ENCODE measurements at places on chromosomes 11 and 22.

- no peaks in the 10 kb centered on the region for H3K4me1 ChIP-seq
- H3K27ac ChIP-seq: no peak overlapping the region
- no peaks in the 10 kb centered on the region for H3K27me3 ChIP-seq
- no peak overlapping the region for H3K4me3 ChIP-seq
- no peaks in the 10 kb centered on the region for H3K36me3 ChIP-seq
These were observed 179.6 kb downstream of the BLID start for GRCh38 chr11:121936370-121936769.

DNA sequence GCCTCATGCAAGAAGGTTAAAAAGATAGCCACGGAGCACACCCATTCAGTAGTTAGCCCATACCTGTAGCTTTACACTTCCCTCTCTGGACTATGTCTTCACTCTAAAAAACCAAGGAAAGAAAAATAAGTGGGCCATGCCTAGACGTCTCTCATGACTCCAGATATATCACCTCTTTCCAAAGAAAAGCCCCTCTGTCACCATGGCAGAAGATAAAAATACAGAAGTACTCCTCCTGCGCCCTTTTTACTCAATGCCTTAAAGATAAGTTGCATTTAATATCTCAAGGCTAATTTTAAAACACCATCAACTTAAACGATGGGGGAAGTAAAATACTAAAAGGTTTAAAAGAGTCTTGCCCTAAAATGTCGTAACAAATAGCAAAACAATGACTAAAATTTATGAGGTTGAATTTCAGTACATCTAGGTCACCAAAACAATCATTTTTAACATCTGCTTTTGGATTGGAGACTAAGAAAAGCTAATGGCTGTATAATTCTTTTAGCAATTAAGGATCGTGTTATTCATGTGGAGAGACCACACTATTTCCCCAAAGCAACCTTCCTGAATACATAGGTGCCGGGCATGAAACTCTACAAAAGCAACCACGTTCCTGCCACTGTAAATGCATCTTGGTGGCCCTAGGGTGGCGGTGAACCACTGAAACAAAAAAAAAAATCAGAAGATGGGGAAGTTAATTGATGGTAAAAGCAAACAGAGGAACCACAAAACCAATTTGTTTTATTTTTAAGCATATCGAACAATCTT lies 46.0 kb downstream of the CELF1 start:
- H3K36me3 ChIP-seq: no peaks in the 10 kb centered on the region
- no peak for DNase-seq
- H3K27ac ChIP-seq: peak overlapping the region; percentile 22
- peaks cover 86% of the 10 kb centered on the region for H3K4me1 ChIP-seq
- no peaks in the 10 kb centered on the region for H3K27me3 ChIP-seq

GRCh38 chr11:119472856-119473222 lies 49.9 kb upstream of the THY1 start:
- H3K4me1 ChIP-seq: peaks cover 8% of the 10 kb centered on the region
- no peak overlapping the region for H3K4me3 ChIP-seq
- H3K27me3 ChIP-seq: no peaks in the 10 kb centered on the region
- no peaks in the 10 kb centered on the region for H3K36me3 ChIP-seq

DNA sequence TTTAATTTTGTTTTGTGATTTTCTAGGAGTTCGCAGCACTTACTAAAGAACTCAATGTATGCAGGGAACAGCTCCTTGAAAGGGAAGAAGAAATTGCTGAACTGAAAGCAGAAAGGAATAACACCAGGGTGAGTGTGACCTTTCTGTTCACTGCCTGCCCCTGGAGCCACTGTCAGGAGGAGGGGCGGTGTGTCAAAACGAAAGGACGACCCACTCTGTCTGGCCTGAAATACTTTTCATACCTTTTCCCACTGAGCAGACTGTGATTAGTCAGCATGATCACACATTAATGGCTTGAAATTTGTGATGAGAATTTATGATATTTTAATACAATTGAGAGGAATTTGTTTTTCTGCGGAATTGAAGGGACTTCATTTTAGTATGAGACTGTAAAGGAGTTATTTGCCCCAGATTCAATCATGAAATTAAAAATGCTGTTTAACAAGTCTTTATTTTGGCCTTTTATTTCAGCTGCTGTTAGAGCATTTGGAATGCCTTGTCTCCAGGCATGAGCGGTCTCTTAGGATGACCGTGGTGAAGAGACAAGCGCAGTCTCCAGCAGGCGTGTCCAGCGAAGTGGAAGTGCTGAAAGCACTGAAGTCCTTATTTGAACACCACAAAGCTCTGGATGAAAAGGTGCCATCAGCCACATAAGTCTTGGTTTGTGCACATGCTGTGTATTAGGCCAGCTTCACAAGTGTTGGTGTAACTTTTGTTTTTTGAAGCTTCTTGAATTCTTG lies 54.1 kb downstream of the PPFIA1 start:
- H3K4me1 ChIP-seq: peaks cover 61% of the 10 kb centered on the region
- no peak overlapping the region for H3K27ac ChIP-seq
- DNase-seq: no peak
- no peaks in the 10 kb centered on the region for H3K27me3 ChIP-seq
- H3K36me3 ChIP-seq: peaks cover 99% of the 10 kb centered on the region

GRCh38 chr22:36443198-36443770 lies 38.2 kb downstream of the TXN2 start:
- peaks cover 51% of the 10 kb centered on the region for H3K4me1 ChIP-seq
- H3K27ac ChIP-seq: peak overlapping the region; percentile 95
- H3K36me3 ChIP-seq: no peaks in the 10 kb centered on the region
- DNase-seq: no peak

DNA sequence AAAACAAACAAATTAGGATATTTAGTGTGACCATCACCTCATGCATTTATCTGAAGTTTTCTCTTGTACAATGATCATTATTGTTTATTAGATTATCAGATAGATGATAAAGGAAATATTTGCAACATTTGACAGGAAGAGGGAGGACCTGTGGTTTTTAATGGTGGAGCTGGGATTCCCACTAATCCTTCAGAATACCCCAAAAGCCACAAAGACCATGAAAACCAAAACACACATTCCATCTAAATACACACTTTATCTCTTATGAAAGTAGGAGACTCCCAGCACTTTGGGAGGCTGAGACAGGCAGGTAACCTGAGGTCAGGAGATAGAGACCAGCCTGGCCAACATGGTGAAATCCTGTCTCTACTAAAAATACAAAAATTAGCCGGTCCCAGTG lies 7.6 kb upstream of the NDUFV1 start:
- H3K27ac ChIP-seq: no peak overlapping the region
- peaks cover 10% of the 10 kb centered on the region for H3K4me1 ChIP-seq
- no peak overlapping the region for H3K4me3 ChIP-seq
- no peaks in the 10 kb centered on the region for H3K36me3 ChIP-seq
- H3K27me3 ChIP-seq: no peaks in the 10 kb centered on the region

- H3K27me3 ChIP-seq: no peaks in the 10 kb centered on the region
- DNase-seq: no peak
- no peak overlapping the region for H3K27ac ChIP-seq
- no peak overlapping the region for H3K4me3 ChIP-seq
- H3K4me1 ChIP-seq: no peaks in the 10 kb centered on the region
These were observed 20.1 kb upstream of the MRGPRX2 start for GRCh38 chr11:19080579-19080993.

DNA sequence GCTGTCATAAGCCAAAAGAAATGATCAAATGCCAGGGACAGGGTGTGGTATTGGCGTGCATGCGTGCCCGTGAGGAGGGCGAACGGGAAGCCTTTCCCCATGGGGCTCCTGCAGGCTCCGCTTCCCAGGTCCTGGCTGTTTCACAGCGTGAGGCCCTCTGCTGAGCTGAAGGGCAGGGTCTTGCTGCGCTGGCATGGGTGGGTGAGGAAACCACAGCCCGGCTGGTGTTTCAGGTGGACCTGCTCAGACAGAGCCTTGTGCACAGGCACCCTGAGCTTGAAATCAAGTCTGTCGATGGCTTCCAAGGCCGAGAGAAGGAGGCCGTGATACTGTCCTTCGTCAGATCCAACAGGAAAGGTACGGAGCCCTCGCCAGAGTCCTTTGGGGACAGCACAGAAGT lies 31.4 kb downstream of the IGHMBP2 start:
- no peak overlapping the region for H3K27ac ChIP-seq
- DNase-seq: peak; percentile 59
- H3K4me1 ChIP-seq: no peaks in the 10 kb centered on the region
- peaks cover 100% of the 10 kb centered on the region for H3K36me3 ChIP-seq
- H3K27me3 ChIP-seq: no peaks in the 10 kb centered on the region

- H3K4me3 ChIP-seq: no peak overlapping the region
- no peaks in the 10 kb centered on the region for H3K36me3 ChIP-seq
- H3K4me1 ChIP-seq: no peaks in the 10 kb centered on the region
- H3K27ac ChIP-seq: no peak overlapping the region
- no peak for DNase-seq
These were observed 10.6 kb upstream of the NXPE4 start for GRCh38 chr11:114606003-114606801.

- H3K27me3 ChIP-seq: no peaks in the 10 kb centered on the region
- no peak overlapping the region for H3K27ac ChIP-seq
- H3K4me3 ChIP-seq: no peak overlapping the region
- H3K4me1 ChIP-seq: no peaks in the 10 kb centered on the region
These were observed 1078.9 kb downstream of the OPCML start for GRCh38 chr11:132453406-132453805.

- DNase-seq: no peak
- peaks cover 10% of the 10 kb centered on the region for H3K27me3 ChIP-seq
- H3K36me3 ChIP-seq: no peaks in the 10 kb centered on the region
- H3K4me3 ChIP-seq: no peak overlapping the region
- no peaks in the 10 kb centered on the region for H3K4me1 ChIP-seq
- H3K27ac ChIP-seq: no peak overlapping the region
These were observed 64.2 kb downstream of the RASSF10 start for GRCh38 chr11:13073119-13073981.

DNA sequence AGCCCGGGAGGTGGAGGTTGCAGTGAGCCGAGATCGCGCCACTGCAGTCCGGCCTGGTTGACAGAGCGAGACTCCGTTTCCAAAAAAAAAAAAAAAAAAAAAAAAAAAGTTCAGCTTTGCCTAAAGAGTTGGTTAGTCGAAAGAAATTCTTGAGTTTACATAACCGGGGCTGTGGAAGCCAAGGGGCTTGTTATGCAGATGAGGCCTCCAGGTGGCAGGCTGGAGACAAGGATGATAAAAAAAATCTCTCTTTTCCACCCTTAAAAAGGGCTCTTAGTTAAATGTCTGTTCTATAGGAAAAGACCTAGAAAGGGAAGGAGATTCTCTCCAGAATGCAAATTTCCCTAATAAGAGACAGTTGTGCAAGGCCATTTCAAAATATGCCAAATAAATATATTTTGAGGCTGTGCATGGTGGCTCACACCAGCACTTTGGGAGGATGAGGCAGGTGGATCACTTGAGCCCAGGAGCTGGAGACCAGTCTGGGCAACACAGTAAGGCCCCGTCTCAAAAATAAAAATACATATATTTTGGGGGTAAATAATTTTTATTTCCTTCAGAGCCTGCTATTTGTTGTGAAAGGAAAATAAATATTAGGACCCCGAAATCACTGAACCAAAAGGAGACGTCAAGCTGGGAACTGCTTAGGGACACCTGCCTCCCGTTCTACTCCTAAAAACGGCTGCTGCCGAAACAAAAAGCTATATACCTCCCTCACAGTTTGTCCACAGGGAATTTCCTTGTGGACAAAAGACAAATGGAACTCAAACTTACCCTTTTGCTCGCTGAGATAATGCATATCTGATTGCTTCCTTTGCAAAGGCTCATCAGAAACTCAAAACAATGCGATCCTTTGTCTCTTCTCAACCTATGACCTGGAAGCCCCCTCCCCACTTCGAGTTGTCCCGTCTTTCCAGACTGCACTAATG lies 2.4 kb upstream of the IFITM2 start:
- H3K36me3 ChIP-seq: no peaks in the 10 kb centered on the region
- peak overlapping the region; percentile 44 for H3K27ac ChIP-seq
- peak; percentile 84 for DNase-seq
- no peak overlapping the region for H3K4me3 ChIP-seq
- H3K27me3 ChIP-seq: no peaks in the 10 kb centered on the region

DNA sequence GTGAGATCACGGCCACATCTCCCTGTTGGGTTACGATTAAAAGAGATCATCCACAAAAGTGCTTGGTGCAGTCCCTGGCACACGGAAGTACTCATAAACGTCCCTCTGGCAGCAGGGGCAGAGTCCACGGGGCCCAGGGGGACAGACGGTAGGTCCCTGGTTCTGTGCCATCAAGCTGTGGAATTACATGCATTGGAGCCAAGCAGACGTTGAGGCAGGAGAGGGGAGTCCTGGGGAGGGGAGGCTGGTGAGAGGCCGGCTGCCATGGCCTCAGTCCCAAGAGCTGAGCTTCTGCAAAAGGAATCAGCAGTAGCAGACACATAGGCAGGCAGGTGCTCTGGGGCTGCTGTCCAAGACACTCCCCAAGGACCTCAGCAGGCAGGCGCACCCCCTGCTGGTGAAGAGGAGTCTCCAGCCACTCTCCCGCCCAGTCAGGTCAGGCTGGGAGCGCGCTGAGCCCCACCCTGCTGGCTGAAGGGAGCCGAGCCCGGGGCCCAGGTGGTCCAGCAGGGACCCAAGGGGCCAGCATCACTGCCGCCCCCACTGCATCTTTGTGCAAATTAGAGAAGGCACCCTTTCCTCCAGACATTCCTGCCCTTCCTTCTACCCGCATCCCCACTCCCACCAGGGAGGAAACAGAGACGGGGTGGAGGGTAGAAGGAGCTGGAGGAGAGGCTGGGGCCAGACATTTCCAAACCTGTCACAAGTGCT lies 7.6 kb upstream of the KCTD17 start:
- H3K4me3 ChIP-seq: no peak overlapping the region
- no peaks in the 10 kb centered on the region for H3K36me3 ChIP-seq
- peaks cover 24% of the 10 kb centered on the region for H3K4me1 ChIP-seq
- no peak overlapping the region for H3K27ac ChIP-seq
- peaks cover 3% of the 10 kb centered on the region for H3K27me3 ChIP-seq
- peak; percentile 89 for DNase-seq

DNA sequence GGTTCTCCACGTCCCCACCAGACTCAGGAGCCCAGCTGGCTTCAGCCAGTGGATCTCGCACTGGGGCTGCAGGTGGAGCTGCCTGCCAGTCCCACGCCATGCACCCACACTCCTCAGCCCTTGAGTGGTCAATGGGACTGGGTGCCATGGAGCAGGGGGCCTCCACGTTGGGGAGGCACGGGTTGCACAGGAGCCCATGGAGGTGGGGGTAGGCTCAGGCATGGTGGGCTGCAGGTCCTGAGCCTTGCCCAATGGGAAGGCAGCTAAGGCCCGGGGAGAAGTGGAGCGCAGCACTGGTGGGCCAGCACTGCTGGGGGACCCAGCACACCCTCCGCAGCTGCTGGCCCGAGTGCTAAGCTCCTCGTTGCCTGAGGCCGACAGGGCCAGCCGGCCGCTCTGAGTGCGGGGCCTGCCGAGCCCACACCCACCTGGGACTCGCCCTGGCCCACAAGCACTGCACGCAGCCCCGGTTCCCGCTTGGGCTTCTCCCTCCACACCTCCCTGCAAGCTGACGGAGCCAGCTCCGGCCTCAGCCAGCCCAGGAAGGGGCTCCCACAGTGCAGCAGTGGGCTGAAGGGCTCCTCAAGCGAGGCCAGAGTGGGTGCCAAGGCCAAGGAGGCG lies 258.5 kb upstream of the PDGFD start:
- no peaks in the 10 kb centered on the region for H3K4me1 ChIP-seq
- H3K4me3 ChIP-seq: no peak overlapping the region
- H3K27ac ChIP-seq: no peak overlapping the region
- DNase-seq: peak; percentile 69

GRCh38 chr22:28009272-28009827 lies 90.3 kb upstream of the PITPNB start:
- H3K4me1 ChIP-seq: no peaks in the 10 kb centered on the region
- no peaks in the 10 kb centered on the region for H3K27me3 ChIP-seq
- no peak overlapping the region for H3K4me3 ChIP-seq

- H3K27ac ChIP-seq: no peak overlapping the region
- no peaks in the 10 kb centered on the region for H3K27me3 ChIP-seq
- H3K4me1 ChIP-seq: peaks cover 2% of the 10 kb centered on the region
- DNase-seq: no peak
- no peak overlapping the region for H3K4me3 ChIP-seq
These were observed 29.0 kb downstream of the MMP13 start for GRCh38 chr11:102926517-102926916.
